ENCODE measurements at places on chromosomes 3 and 15.

DNA sequence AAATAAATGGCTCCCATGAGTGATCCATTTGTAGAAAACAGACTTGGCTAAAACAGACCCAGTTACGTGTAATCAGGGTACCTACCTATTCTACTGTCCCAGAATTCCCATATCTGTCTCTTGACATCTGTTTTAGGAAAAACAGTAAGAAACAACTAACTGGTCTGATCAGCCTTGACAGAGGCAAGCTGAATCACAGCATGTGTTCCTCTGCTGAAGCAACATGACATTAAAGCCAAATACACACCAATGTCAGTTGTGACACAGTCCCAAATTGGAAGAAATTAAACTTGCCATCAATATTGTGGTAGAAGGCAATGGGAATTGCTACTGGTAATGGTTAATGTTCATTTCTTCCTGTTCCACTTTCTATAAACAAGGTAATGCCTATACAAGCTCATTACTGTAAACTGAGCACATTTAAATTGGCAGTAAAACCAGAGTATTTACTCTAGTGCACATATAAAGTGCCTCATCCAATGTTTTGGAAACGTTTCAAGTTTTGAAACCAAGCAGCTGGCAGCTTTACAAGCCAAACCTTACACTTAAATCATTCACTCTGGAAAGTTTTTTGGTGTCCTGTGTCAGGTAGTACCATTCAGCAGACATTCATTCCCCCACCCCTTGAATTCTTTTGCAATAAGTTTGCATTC lies 27.0 kb downstream of the ALDH1A2 start:
- DNase-seq = no peak

DNA sequence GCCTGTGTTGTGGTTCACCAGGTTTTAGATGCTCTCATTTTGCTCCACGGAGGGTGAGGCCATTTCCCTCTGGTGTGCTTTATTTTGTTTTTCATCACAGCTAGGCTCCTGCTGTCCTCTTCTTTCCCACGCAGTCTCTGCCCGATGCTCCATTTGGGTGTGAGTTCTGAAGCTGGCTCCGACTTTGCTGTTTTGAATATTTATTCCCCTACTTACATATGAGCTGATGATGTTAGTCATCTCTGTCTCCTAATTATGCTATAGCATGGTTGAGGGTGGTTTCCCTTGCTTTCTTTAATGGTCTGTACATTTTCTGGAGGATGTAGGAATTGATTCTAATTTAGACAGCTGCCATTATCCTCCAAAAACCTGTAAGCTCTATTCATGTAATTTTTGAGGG lies 168.1 kb upstream of the MYRIP start:
- no peak for DNase-seq

GRCh38 chr3:43885908-43886618 lies 195.3 kb downstream of the ABHD5 start:
- DNase-seq = no peak

- peak; percentile 65 for DNase-seq
Observed at GRCh38 chr15:89129123-89129815, 41.0 kb downstream of the ABHD2 start.

DNA sequence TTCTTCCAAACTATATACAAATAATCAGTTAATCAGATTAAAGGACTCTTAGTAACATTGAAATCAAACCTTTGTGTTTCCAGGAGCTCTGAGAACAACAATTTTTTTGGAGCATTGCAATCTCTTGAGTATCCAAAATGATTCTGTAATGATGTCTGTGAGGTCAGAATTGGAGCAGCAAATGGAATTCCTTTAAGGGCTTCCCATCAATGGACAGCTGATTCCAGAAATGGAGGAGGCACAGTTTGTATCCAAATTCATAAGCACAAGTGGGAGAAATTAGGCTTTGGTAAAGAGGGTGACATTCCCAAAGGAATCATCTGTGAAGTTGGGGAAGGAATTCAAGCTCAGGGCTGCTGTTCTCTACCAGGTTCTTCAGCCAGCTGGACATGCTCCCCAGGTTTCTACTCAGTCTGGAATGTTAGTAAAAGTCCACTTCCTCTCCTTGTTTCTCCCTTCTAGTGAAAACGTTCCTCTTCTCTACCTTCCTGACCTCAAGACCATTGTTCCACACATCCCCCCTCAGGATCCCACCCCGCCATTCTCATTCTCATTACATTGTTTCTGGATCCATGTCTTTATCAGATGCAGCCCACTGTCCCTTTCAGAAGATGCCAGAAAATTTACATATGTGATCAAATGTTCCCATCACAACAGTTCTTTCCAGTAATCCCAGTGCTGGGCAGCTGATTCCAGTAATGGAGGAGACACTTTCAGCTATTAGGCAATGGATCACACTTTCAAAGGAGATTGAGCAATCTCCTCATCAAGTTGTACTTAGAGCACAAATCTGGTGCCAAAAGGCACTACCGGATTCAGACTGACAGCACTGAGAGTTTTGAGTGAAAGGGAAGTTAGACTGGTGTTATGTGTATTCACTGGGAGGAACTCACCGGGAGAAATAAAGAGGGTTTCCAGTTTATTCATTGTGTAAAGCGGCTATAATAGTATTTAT lies 391.3 kb upstream of the TPRG1 start:
- DNase-seq = no peak
